ENCODE measurements at places on chromosomes 12 and 14.

GRCh38 chr12:96192926-96193573, 1.1 kb upstream of the ELK3 start:
- no peak for DNase-seq

- DNase-seq: no peak
Measured at GRCh38 chr14:89842837-89843236, 111.7 kb downstream of the EFCAB11 start.

DNA sequence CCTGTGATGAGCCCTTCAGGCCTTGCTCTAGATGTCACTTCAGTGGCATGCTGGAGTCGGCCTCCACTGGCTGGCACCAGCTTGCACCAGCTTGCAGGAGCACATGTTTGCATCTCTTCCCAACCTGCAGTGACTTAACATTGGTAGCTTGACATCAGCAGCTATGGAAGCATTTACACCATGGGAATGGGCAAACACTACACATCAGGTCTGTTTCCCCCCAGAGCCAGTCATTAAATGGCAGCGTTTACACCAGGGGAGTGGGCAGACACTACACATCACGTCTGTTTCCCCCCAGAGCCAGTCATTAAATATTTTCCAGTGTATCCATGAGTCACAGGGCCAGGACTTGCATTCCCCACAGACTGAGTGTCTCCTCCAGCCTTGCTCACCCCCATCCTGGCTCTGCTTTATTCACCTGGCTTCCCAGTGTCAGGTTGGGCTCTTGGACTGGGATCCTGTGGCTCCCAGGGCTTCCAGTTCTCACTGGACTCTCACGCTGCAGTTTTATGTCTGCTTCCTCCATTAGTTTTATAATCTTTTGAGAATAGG, 51.6 kb upstream of the VRK1 start:
- DNase-seq: no peak

- DNase-seq: no peak
Measured at GRCh38 chr14:22003461-22003860, 329.8 kb upstream of the OR4E1 start.

GRCh38 chr12:85588221-85588620, 248.0 kb downstream of the RASSF9 start:
- no peak for DNase-seq

- DNase-seq: no peak
Measured at GRCh38 chr14:33657476-33657875, 293.4 kb downstream of the EGLN3 start.

DNA sequence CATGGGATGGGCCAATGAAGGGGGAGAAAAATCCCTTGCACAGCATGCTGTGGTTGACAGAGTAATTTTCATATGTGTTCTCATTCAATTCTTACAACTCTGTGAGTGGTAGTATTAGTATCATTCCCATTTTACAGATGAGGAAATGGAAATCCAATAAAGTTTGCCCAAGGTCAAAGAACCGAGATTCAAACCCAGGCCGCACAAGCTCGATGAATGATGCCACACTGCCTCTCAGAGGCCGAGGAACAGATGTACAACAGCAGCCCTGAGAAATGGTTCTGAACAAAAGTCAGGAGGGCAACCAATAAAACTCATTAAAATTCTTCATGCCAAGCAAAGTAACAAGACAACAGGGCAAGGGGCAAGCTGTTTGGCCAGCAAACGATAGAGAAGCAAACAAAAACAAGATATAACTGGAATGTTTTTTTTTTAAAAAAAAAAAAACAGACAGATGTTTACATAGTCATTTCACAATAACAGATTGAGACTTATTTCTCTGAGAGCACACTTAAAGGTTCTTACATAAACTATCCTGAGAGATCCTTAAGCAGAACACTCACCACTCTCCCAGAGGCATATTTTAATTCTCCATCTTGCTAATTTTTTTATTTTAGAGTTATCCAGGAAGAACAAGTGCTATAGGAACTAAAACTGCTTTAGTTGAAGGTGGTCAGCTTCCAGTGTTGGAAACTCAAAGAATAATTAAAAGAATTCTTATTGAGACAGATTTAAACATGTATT, 85.8 kb downstream of the EXOC5 start:
- DNase-seq: no peak

DNA sequence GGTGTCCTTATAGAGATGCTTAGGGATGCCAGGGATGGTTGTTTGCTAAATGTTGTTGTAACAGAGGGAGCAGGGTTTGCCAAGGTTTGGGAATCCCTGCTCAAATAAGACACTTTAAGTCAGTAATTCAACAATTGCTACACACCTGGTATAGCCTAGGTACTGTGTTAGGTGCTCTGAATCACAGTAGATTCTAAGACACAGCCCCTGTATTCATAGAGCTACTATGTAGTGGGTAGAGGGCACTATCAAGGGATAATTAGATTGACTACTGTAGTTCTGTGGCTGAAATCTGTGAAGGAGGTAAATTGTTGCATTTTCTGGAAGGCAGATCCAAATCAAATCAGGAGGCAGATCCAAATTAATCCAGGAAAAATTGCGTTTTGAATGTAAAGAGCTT, 149.2 kb downstream of the C12orf75 start:
- DNase-seq: no peak

- no peak for DNase-seq
Measured at GRCh38 chr12:105920161-105920684, 218.5 kb downstream of the NUAK1 start.

GRCh38 chr14:105894978-105895881, 368.8 kb downstream of the TMEM121 start:
- DNase-seq: no peak

DNA sequence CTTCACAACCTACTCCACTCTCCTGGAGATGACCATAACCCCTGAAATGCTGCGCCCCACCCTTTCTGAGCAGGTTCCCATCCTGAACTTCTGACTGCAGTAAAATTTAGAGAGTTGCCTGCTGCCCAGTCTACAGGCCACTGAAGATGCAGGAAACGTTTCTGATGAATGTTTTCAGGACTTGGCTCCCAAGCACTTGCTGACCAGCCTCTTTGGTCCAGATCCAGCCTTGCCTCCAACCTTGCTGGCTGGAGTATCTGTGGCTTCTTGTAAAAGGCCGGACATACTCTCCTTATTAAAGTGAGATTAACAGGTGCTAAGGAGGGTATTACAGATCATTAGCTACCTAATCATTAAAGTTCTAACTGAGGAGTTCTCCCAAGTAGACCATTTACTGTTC, 70.3 kb upstream of the STXBP6 start:
- no peak for DNase-seq

DNA sequence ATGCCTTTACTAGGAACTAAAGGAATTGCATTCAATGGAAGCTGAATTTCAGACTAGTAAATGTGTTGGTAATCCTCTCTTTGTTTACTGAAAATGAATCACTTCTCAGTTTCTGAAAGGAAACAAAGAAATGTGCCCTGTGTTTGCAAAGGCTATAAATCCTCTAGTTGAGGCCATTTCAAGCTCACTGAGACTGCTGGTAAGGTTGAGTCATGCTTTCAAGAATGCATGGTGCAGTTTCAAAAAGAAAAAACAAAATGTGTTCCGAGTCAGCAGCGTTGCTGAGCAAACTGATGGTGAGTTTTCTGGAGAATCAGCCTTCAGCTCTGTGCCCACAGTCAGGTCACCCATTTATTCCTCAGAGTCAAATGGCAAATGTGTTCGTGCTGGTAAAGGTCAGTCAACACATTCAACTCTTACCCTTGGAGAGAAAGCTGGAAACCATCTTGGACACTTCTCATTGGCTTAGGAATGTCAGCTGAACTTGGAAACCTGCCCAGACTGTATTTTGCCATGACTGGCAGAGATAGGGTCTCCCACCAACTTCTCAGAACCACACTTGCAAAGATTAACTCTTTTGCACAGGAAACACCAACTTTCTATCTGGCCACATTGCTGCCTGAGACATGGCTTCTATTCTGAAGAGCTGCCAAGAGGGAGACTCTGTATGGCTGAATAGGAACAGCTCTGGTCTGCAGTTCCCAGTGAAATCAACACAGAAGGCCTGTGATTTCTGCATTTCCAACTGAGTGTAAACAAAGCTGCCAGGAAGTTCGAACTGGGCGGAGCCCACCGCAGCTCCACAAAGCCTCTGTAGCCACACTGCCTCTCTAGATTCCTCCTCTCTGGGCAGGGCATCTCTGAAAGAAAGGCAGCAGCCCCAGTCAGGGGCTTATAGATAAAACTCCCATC, 484.4 kb downstream of the ATP23 start:
- no peak for DNase-seq

GRCh38 chr14:104075530-104076151, 9.9 kb upstream of the ASPG start:
- DNase-seq: no peak

DNA sequence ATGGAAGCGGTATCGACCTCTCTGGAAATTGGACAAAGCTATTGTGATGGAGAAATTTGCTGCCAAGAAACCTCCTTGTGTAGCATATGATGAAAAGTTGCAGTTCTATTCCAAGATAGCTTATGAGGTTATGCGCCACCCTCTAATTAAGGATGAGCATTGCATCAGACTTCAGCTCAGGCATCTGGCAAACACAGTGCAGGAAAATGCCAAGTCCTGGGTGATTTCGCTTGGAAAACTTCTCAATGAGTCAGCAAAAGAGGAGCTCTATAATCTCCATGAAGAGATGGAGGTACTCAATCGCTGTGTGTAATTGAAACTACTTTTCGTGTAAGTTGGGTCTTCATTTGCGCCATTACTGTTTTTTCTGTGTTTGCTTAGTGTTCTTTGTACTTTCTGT, 51.2 kb downstream of the DNAH10 start:
- no peak for DNase-seq

DNA sequence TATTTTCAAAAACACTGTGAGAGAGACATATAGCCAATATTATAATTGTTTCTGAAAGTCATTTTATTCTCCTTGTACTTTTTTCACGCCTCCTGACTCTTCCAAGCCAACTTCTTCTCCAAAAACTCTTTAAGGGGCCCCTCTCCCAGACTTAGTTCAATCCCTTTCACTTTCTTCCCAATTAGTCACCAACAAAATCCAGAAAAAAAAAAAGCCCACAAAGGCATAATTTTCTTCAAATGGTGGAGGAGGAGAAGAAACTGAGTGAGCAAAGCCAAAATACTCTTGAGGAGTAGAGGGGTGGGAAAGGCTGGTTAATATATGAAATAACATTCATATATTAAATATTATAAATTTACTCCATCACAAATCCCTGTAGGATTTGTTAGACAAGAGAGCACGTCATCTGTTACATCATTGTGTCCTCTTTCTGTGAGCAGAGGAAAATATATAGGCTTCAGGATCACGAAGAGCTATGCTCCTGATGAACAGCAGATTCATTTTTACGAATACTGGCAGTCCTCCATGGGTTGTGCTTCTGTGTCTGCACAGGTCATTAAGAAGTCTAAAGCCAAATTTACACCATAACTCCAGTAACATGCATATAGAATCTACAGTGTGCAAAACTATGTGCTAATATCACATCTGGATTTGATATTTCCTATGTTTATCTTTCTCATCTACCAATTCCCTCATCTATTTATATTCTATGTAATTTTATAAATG, 25.9 kb upstream of the NID2 start:
- no peak for DNase-seq

Data from activated CD8-positive, alpha-beta memory T cell treated with anti-CD3 and anti-CD28 coated beads for 1 hour (primary cell).